Stimulated activated CD4-positive, alpha-beta T cell treated with anti-CD3 and anti-CD28 coated beads, Interleukin-1b, Interleukin-23, amount 100 ng/mL, for 1 hour (primary cell): ENCODE measurements at places on chromosomes 7 and 10.
A peak's percentile ranks its signal among the peaks of the same experiment; 100 is the strongest.

GRCh38 chr7:77197141-77197540 is 2.5 kb downstream of the FGL2 start:
- DNase-seq, result no peak

DNA sequence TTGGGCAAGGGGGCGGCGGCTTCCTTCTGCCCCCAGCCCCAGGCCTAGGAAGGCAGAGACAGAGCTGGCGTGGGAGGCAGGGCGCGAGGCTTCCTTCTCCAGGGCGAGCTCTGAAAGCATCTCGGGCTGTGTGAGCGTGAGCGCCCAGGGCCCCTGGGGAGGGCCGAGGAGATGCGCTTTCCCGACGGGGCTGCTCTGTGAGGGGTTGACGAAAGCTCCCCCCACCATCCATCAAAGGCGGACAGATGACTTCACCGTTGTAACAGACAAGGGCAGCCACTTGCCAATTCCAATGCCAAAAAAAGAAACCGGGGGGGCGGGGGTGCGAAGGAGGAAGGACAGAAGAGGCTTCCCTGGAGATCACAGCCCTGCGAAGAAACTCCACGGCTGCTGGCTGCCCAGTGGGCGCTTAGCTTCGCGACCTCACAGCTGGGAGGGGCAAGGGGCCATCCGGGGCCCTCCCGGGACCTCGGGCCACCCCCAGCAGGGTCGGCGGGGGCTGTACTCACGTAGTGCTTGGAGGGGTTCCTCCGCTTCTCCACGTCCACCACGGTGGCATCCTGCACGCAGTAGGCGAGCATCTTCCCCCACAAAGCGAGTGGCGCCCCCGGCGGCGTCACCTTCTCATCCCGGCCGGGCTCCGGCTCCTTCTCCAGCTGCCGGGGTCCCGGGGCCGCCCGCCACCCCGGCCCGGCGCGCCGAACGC is 537 bp downstream of the SH3PXD2A start:
- no peak for DNase-seq

GRCh38 chr10:123804716-123805115 is 86.9 kb downstream of the CPXM2 start:
- DNase-seq, result no peak

DNA sequence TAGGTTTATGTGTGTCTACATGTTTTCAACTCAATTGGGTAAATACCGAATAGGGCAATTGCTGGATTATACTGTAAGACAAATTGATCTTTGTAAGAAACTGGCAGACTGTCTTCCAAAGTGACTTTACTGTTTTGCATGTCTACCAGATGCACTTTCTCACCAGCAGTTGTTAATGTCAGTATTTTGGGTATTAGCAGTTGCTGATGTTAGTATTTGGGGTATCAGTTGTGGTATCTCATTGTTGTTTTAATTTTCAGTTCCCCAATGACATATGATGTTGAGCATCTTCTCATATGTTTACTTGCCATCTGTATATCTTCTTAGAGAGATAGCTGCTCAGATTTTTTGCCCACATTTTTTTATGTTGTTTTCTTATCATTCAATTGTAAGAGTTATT is 10.6 kb downstream of the PDE6C start:
- DNase-seq, result no peak

DNA sequence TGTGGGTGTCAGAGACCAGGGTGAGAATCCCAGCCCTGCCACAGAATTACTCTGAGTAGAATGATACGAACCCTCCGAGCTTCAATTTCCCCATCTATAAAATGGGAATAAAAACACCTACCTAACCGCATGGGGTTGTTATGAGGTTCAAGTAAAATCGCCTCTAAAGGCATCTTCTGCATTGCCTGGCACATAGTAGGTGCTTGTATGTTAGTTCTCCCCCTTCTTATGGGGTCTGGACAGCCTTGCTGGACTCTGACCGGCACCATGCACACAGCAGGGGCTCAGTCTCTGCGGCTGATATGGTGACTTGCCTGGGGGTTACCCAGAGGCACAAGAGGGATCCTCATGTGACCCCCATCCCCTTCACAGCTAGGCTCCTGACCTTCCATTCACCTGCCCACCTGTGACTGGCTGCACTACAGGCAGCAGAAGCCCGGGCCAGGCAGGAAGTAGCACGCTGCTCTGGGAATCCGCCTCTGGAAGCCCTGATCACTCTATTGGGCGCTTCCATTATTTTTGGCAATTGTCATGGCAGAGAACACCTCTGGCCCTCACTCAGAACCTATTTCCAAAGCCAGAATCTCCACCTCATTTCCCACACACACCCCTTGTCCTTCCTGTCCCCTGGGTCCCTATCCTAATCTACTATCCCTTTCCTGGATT is 6.0 kb downstream of the SH3PXD2A start:
- no peak for DNase-seq

DNA sequence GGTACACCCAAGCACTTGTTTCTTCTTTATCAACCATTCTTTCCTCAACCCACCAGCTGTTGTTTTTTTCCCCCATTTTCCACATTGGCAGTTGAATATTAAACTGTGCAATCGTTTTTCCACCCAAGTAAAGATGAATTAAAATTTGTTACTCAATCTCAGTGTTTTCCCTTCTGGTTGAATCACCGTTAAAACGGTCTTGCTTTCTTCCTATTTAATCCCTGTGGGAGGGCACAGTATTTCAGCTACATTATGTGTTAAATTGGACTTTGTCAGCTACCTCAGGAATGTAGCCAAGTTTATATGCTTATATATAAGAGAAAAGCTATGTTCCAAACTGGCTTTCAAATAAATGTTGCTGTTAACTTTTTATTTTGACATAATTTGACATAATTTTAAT is 19.9 kb downstream of the SLC35G1 start:
- no peak for DNase-seq

GRCh38 chr7:12947465-12947864 is 260.0 kb downstream of the ARL4A start:
- DNase-seq, result no peak

DNA sequence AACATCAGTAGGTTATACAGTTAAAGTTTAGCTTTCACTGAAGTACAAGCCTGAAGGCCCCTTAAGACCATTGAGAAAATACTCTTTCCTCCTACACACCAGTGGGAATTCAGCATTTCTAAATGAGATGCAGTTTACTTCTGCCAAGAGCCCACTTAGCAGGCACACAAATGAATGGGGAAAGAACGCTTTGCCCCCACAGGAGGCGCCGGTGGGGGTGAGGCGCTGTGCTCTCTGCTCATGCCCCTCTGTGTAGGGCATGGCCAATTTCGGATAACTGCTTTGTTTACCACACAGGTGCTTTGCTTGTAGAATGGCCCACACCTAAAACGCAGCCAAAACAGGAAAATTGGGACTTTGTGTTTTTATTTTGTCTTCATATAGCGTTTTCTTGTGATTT is 15.9 kb upstream of the LAT2 start:
- no peak for DNase-seq

DNA sequence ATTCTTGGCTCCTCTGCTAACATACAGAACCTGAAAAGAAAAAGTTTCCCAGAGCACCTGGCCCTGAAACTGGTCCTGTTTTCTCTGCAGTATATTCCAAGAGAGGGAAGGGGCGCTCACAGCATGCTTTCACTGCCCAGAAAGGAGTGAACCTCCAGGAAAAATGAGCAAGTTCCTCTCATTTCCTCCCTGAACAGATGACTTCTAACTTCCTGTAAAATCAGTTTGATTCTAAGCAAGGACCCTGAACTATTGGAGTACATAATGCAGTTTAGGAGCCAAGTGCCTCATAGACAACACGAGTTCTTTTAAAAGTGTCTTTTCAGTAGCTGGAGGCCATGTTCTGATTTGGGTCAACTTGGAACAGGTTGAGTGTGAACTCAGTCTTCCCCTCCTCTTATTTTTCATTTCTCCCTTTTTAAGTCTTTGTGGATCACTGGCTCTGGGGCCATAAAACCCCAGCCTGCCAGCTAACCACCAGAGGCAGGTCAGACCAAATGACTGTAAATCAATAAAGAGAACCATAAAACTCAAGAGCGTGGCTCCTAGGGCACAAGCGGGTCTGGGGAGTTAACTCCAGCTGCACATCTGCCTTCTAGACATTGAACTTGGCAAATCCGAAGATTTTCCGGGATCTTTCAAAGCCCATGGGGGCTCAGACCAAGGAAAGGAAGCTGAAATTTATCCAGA is 5.9 kb upstream of the LRRC18 start:
- DNase-seq, result no peak

- DNase-seq, result no peak
Observed at GRCh38 chr10:88256013-88256680, 327.0 kb downstream of the RNLS start.

- DNase-seq, result no peak
Observed at GRCh38 chr10:80202934-80203834, 2.2 kb downstream of the ANXA11 start.

- no peak for DNase-seq
Observed at GRCh38 chr7:73642834-73643233, 18.5 kb upstream of the MLXIPL start.

GRCh38 chr10:43138757-43139241 is 554 bp downstream of the CSGALNACT2 start:
- no peak for DNase-seq

DNA sequence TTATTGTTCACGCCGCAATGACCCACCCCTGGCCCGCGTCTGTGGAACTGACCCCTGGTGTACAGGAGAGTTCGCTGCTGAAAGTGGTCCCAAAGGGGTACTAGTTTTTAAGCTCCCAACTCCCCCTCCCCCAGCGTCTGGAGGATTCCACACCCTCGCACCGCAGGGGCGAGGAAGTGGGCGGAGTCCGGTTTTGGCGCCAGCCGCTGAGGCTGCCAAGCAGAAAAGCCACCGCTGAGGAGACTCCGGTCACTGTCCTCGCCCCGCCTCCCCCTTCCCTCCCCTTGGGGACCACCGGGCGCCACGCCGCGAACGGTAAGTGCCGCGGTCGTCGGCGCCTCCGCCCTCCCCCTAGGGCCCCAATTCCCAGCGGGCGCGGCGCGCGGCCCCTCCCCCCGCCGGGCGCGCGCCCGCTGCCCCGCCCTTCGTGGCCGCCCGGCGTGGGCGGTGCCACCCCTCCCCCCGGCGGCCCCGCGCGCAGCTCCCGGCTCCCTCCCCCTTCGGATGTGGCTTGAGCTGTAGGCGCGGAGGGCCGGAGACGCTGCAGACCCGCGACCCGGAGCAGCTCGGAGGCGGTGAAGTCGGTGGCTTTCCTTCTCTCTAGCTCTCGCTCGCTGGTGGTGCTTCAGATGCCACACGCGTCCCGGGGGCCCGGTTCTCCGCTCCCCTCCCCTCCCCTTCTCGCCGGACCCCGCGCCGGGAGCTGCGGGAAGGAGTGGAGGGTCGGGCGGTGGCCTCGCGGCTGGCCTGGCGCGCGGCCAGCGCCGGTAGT is at the start of gene CBX3:
TSS of gene CBX3 (plus strand) at position 499 of the 772 bp plus-strand sequence. CDS start 1,254 bp downstream, outside the sequence.
- DNase-seq, result peak; percentile 59

DNA sequence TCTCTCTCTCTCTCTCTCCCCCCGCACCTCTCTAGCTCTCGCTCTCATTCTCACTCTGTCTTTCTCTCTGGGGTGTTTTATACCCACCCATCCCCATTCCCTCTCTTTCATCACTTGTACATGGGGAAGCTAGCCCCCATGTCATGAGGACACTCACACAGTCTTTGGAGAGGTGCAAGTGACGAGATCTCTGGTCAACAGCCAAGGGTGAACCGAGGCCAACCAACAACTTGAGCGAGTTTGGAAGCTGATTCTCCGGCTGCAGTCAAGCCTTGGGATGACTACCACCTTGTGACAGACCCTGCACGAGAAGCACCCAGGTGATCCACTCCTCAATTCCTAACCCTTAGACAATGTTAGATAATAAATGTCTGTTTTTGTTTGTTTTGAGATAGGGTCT is 10.1 kb upstream of the KBTBD2 start:
- DNase-seq, result no peak

DNA sequence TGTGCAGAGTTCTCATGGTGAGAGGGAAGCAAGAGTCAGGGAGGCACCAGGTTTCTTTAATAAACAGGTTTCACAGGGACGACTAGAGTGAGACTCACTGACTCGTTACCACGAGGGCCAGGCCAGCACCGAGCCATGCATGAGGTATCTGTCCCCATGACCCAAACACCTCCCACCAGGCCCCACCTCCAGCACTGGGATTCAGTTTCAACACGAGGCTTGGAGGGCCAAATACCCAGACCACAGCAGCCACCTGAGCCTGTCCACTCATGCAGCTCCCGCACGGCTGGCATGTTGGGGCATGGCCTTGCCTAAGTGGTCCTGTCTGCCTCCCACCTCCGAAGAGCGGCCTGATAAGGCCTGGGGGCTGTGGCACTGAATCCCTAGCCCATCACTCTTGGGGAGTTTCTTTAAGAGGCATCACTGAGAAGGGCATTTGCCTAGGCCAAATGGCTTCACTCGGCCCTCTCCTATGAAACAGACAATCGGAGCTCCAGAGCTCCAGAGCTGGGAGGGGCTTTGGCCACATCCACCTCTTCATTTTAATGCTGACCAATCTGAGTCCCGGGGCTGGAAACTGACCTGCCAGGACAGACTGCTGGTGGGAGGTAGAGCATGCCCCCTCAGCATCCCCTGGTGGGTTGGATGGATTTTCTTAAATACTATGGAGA is 157.8 kb downstream of the DNAJB6 start:
- DNase-seq, result no peak

GRCh38 chr7:4144811-4145510 is 537.1 kb upstream of the FOXK1 start:
- DNase-seq, result no peak

DNA sequence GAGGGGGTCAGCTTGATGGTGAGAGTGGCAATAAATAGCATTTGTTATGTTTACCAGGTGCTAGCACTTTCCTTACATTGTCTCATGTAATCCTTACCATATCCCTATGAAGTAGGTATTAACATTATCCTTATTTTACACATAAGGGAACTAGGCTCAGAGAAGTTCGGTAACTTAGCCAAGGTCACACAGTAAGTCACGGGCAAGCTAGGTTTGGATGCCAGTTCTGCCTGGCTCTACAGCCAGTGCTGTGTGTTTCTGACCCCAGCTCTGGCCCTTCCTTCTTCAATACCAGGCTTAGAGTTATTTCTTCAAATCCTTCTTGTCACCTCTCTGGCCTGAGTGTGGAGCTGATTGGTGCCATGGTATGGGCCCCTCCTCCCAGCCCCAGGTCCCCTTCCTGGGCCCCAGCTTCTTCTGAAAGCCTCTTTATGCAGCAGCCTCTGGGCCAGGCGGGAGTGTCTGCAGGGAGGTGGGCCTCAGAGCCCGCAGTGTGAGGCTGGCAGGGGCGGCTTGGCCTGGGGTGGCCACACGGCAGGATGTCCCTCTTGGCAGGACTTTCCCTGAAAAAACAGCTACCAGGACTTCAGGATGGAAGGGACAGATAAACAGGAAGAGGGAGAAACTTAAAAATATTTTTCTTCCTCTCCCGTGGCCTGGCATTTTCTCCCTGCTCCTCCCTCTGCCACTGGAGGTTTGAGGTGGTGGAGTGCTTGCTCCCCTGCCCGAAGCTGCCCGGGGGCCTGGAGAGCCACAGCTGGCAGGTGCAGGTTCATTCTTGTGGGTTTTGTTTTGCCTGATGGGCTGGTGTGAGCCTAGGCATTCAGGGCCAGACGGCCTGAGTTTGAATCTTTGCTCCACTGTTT is 20.6 kb downstream of the PALD1 start:
- no peak for DNase-seq
